ENCODE measurements at places on chromosomes 2 and 18. TPM values are rescaled to one million over a fixed set of nuclear protein-coding genes. Genes with fewer than 3 reads are reported as not detected.

KIAA2012 gene
- total RNA-seq: not detected

PKDCC gene
- total RNA-seq: 48.0 TPM

DNA sequence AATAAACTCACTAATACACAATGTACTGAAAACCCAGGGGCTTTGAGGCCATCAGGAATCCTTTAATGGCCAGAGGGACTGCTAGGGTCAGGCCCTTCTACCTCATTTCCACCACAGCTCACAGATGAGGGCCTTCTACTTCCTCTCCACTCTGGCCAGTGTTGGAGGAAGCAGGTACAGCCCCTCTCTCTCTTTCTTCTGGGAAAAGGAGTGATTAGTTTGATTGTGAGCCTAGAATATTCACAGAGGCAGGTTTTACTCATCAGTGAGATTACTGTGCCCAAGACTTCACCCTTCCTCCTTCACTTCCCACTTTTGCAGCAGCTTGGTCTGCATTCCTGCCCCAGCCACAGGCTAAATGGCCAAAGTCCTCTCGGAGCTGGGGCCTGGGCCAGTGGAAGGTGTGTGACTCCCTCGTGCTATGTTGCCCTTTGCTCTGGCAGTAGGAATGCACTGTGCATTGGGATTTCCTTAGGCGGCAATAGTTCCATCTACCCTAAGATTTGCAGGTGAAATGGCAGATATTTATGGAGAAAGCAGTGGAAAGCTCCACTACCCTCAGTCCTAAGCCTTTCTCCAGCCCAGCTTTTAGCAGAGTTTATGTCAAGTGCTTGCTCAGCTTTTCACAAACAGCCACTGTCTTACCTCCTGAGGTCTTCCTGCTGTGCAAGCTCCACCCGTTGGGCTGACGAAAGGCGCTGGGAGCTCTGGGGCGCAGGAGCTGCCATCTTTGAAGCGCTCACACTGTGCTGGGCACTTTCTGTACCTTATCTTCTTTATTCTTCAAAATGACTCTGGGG lies 36.2 kb upstream of the YES1 start:
- H3K27ac ChIP-seq: no peak overlapping the region
- no peak overlapping the region for H3K4me3 ChIP-seq
- no peaks in the 10 kb centered on the region for H3K4me1 ChIP-seq
- no peaks in the 10 kb centered on the region for H3K36me3 ChIP-seq
- DNase-seq: no peak

SERPINB11 gene
- total RNA-seq: not detected

CIDEA gene
- total RNA-seq: not detected

DNA sequence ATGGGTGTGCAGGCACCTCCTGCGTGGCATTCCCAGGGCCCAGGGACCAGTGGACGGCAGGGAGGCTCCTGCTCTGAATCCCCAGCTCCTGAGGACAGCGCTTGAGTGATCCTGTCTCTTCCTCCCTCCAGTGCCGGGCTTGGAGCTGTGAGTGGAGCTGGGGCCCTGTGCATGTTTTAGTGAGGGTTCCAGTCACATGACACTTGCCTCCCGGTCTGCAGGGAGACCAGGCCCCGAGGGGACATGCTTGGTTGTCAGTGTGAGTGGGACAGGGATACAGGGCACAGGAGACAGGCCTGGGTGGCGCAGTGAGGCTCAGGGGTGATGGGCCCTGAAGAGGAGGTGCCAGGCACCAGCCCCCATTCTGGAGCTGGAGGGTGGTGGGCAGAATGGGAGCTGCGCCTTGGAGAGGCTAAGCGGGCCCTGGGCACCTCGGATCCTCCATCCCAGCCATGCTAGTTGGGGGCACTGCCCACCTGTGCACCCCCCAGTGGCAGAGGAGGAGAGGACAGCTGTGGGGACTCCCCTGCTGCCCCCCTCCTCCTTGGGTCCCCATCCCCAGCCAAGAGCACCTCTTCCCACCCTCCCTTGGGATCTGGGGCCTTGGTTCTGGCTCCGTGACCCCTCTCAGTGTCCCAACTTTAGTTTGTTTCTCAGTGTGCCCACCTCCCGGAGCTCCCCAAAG lies 12.0 kb downstream of the ARHGEF4 start:
- H3K27ac ChIP-seq: no peak overlapping the region
- no peak overlapping the region for H3K4me3 ChIP-seq
- H3K4me1 ChIP-seq: peaks cover 4% of the 10 kb centered on the region
- no peaks in the 10 kb centered on the region for H3K27me3 ChIP-seq
- no peak for DNase-seq

PRSS56 gene
- total RNA-seq: not detected

GRCh38 chr2:237863102-237863511 lies 3.7 kb downstream of the RAMP1 start:
- no peak overlapping the region for H3K27ac ChIP-seq
- H3K27me3 ChIP-seq: peaks cover 28% of the 10 kb centered on the region
- no peak overlapping the region for H3K4me3 ChIP-seq
- DNase-seq: no peak
- H3K36me3 ChIP-seq: no peaks in the 10 kb centered on the region

- H3K27me3 ChIP-seq: peaks cover 67% of the 10 kb centered on the region
- no peaks in the 10 kb centered on the region for H3K36me3 ChIP-seq
- DNase-seq: peak; percentile 74
- no peak overlapping the region for H3K4me3 ChIP-seq
- no peaks in the 10 kb centered on the region for H3K4me1 ChIP-seq
Measured at GRCh38 chr2:238160206-238161129, 1.7 kb downstream of the ERFE start.

DNA sequence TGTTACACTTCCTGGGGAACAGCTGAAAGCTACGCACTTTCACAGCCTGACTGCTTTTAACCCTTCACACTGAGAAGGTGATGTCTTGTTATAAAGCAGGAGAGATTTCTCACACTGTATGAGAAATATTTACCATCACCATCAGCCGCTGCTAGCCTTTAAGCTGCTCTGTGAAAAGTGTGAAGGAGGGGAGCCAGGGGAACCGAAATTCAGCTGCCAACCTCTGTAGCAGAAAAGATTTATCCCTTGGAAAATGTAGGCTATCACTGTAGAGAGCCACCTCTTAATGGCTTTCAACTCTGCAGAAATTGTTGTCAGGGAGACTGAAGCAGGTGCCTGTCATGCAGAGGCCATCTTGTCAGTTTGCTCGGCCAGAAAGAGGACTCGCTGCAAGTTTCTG lies 145.3 kb downstream of the SP3 start:
- H3K27me3 ChIP-seq: no peaks in the 10 kb centered on the region
- H3K4me3 ChIP-seq: no peak overlapping the region
- H3K4me1 ChIP-seq: no peaks in the 10 kb centered on the region
- H3K36me3 ChIP-seq: no peaks in the 10 kb centered on the region
- H3K27ac ChIP-seq: no peak overlapping the region

- H3K4me1 ChIP-seq: peaks cover 2% of the 10 kb centered on the region
- no peak for DNase-seq
Measured at GRCh38 chr18:44627280-44627679, 53.4 kb upstream of the SETBP1 start.

DNA sequence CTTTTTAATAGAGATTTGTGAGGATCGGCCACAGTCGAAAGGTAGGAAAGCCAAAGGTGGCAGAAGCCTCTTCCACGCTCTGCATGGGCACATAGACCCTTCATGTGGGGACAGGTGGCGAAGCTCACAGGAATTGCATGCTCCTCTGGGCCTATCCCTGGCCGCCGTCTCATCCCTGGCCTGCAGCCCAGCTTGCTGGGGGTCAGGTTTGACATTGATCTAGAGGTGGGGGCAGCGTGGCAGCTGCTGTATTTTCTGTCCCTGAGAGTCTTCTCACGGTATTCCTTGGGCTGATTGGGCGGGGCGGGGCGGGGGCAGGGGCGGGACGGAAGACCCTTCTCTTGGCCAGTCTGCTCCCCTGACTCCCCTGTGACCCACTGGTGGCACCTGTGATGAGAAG lies 48.9 kb downstream of the STK25 start:
- DNase-seq: no peak
- H3K27ac ChIP-seq: no peak overlapping the region
- no peaks in the 10 kb centered on the region for H3K27me3 ChIP-seq
- H3K4me1 ChIP-seq: no peaks in the 10 kb centered on the region
- H3K4me3 ChIP-seq: no peak overlapping the region
- H3K36me3 ChIP-seq: no peaks in the 10 kb centered on the region

GRCh38 chr2:137670111-137670510 lies 294.2 kb upstream of the HNMT start:
- no peaks in the 10 kb centered on the region for H3K36me3 ChIP-seq
- no peak for DNase-seq
- no peak overlapping the region for H3K4me3 ChIP-seq

MYL12B gene
- total RNA-seq: 164 TPM

ASXL3 gene
- total RNA-seq: 1.3 TPM

GRCh38 chr2:103459283-103459682 lies 697.5 kb downstream of the TMEM182 start:
- no peaks in the 10 kb centered on the region for H3K27me3 ChIP-seq
- H3K4me1 ChIP-seq: no peaks in the 10 kb centered on the region
- H3K27ac ChIP-seq: no peak overlapping the region
- no peaks in the 10 kb centered on the region for H3K36me3 ChIP-seq
- DNase-seq: no peak

DNA sequence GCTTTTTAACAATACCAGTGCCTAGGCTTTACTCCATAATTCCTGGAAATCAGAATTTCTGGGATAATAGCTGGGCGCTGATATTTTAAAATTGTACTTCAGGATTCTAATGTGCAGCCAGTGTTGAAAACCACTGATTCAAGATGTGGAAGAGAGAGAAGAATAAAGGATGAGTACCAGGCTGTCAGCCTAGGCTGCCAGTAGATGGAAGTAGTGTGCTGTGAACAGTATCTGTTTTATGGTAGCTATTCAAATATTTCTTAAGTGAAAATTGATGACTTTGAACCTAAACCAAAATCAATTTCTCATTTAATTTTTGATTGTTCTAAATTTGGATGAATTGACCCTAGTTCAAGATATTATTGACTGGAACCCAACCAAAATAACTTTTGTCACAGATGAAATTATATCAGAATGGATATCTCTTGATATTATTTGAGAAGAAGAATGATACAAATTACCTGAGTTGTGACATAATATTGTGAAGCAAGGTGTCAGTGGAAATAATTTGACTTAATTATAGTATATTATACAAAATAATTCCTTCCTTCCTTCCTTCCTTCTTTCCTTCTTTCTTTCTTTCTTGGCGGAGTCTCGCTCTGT lies 88.0 kb downstream of the COMMD1 start:
- H3K36me3 ChIP-seq: no peaks in the 10 kb centered on the region
- no peaks in the 10 kb centered on the region for H3K4me1 ChIP-seq
- H3K27me3 ChIP-seq: no peaks in the 10 kb centered on the region
- no peak overlapping the region for H3K4me3 ChIP-seq

TNS1 gene
- 5.1 TPM for total RNA-seq

WDR33 gene
- 84.6 TPM for total RNA-seq

ANKRD23 gene
- 3.5 TPM for total RNA-seq

LINC00305 gene
- not detected for total RNA-seq

Measured in H1 (cell line).